ENCODE measurements at places on chromosomes 3 and 15. TPM values are rescaled to one million over a fixed set of nuclear protein-coding genes. Genes with fewer than 3 reads are reported as not detected.

The SOX14 gene
- 0.70 TPM for total RNA-seq

The PYGO1 gene
- 0.50 TPM for total RNA-seq

The THAP10 gene
- 3.4 TPM for total RNA-seq

The MLF1 gene
- 31.9 TPM for total RNA-seq

The SPTBN5 gene
- 2.0 TPM for total RNA-seq

The CATSPER2 gene
- total RNA-seq: 2.5 TPM

The MOBP gene
- 0.39 TPM for total RNA-seq

The PAQR5 gene
- 11.5 TPM for total RNA-seq

The RPLP1 gene
- total RNA-seq: 2,441 TPM

The SAMD7 gene
- not detected for total RNA-seq

The ROPN1 gene
- total RNA-seq: not detected

The IGF2BP2 gene
- total RNA-seq: 133 TPM

The CLSTN2 gene
- 0.32 TPM for total RNA-seq

The SPATA12 gene
- total RNA-seq: 0.39 TPM

The CPLX3 gene
- 0.09 TPM for total RNA-seq

The PIGZ gene
- total RNA-seq: 0.55 TPM

The FEZF2 gene
- total RNA-seq: not detected

The PCSK6 gene
- 3.8 TPM for total RNA-seq

The NOX5 gene
- not detected for total RNA-seq

The TRNT1 gene
- total RNA-seq: 17.9 TPM

The KLHDC8B gene
- total RNA-seq: 16.1 TPM

The DUOXA2 gene
- total RNA-seq: 0.11 TPM

The ACKR4 gene
- total RNA-seq: not detected

The PTH1R gene
- total RNA-seq: 5.6 TPM

The LDHAL6B gene
- total RNA-seq: not detected

The KBTBD13 gene
- 0.05 TPM for total RNA-seq

The TPRG1 gene
- total RNA-seq: 0.87 TPM

The AEN gene
- total RNA-seq: 125 TPM

The CAMKV gene
- 56.6 TPM for total RNA-seq

The LINGO1 gene
- 60.5 TPM for total RNA-seq

The GAP43 gene
- total RNA-seq: 16.8 TPM

The TUBGCP5 gene
- 18.8 TPM for total RNA-seq

The DPPA2 gene
- 15.0 TPM for total RNA-seq

The FGD5 gene
- total RNA-seq: 19.3 TPM

The ROBO1 gene
- total RNA-seq: 107 TPM
